ENCODE measurements at places on chromosomes 11 and 22.

DNA sequence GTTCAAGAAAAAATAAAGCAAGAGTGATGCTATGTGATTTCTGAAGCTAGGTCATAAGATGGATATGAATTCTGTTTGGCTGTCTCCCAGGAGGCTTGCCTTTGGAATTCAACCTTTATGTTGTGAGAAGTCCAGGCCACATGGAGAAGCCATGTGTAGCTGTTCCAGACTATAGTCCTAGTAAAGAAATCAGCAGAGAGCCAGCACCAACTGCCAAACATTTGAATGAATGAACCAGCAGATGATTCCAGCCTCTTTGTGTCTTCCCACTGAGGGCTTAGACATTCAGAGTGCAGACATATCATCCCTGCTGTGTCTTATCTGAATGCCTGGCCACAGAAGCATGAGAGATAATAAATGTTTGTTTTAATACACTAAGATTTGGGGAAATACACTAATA, 1150.6 kb downstream of the DLG2 start:
- no peak for DNase-seq

DNA sequence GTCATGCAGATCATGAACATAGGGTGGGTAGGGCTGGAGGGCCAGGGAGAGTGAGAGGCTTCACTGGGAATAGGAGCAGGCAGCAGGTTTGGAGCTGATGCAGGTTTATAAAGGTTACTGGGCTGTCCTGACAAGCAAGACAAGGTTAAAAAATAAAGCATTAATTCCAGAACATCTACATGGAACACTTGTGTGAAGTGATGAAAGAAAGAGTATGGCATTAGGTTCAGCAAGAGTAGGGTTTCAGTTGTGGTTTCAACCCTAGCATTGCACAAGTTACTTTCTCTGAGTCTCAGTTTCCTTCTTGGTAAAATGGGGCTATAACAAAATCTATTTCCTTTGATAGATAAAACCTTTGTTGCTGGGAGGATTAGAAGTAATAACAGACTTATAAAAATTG, 114.6 kb upstream of the SESN3 start:
- DNase-seq, result peak; percentile 61

GRCh38 chr11:121582296-121582695, 129.5 kb upstream of the SORL1-AS1 start:
- peak; percentile 60 for DNase-seq

- DNase-seq, result peak; percentile 78
Observed at GRCh38 chr11:61353131-61354067, 8.3 kb downstream of the CYB561A3 start.

- peak; percentile 72 for DNase-seq
Observed at GRCh38 chr11:63829823-63830489, 9.0 kb upstream of the MARK2 start.

GRCh38 chr22:20092477-20092854, 12.4 kb downstream of the DGCR8 start:
- no peak for DNase-seq

- no peak for DNase-seq
Observed at GRCh38 chr22:44392446-44392921, 79.7 kb upstream of the SHISAL1 start.

GRCh38 chr22:26734339-26735018, 77.1 kb downstream of the MIAT start:
- DNase-seq, result no peak

DNA sequence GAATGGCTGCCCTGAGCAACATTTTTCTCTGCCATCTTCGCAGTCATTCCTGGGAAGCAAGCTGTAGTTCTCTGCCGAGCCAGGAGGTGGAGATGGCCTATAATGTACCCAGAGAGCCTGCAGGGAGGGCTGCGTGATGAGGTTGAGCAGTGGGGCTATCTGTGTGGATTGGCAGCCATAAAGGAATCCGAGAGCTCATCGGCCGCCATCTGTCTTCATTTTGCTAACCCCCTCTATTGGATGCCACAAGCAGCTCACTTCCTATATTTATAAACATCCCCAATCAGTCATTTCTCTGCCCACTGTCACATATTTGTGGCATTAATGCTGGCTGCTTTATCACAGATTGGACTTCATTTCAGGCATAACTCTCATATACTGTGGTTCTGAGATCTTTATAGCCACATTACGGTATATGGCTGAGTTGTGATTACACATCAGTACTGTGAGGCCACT, 209.5 kb downstream of the NTM start:
- DNase-seq, result peak; percentile 16

GRCh38 chr11:126072141-126072741, 9.6 kb upstream of the CDON start:
- DNase-seq, result no peak

GRCh38 chr22:26023104-26023775, 146.0 kb upstream of the SEZ6L start:
- DNase-seq, result no peak

- DNase-seq, result peak; percentile 53
Observed at GRCh38 chr11:64729851-64730382, 6.9 kb upstream of the NRXN2 start.

DNA sequence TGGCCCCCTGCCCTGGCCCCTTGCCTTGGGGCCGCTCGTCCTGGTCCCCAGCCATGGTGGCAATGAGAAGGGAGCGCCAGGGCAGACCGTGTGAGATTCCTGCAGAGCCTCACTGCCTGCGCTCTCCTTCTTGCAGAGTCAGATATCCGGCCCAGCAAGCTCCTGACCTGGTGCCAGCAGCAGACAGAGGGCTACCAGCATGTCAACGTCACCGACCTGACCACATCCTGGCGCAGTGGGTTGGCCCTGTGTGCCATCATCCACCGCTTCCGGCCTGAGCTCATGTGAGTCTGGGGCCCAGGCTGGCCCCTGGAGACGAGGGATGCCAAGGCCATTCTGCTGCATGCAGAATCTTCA, 114.1 kb downstream of the MICAL2 start:
- DNase-seq, result peak; percentile 98

DNA sequence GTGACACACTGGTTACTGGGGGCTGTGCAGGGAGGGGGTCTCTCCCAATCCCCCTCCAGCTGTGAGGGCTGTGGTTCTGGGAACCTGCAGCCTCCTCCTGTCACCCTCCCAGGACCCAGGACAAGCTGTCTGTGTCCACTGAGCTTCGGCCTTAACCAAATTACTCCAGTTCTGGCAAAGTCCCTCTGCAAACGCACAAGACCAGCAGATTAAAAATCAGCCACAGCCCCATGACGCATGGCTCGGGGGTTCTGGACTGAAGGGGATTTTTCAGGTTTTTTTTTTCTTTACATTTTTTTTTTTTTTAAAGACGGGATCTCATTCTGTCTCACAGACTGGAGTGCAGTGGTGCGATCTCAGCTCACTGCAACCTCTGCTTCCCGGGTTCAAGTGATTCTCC, 32.2 kb upstream of the A4GALT start:
- DNase-seq, result no peak

DNA sequence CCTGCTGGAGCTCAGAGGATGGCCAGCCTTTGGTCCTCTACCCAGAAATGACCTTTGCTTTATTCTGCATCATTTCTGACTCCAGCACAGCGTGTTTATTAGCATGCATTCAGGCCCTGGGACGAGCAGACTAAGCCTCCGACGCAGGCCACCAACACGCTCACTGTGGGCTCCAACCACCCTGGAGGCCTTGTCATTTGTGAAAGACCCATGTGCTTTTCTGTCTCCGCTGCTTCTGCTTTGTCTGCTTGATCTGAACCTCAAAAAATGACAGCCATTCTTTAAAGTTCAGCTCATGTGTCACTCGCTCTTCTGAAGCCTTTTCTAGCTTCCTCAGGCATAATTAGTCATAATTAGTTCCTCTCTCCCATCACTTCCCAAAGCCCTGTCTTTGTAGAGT, 109.1 kb upstream of the TIMP3 start:
- DNase-seq, result no peak

DNA sequence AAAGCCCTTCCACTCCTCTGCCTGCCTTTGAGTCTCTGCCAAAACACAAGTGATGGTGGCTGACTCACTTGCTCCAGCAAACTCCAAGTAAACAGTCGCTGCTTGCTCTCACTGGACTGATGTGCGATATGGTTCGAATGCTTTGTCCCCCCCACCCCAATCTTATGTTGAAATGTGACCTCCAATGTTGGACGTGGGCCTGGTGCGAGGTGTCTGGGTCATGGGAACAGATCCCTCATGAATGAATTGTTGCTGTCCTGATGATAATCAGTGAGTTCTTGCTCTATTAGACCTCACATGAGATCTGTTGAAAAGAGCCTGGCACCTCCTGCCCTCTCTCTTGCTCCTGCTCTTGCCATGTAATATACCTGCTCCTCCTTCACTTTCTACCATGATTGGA, 747.9 kb downstream of the OPCML start:
- DNase-seq, result no peak

DNA sequence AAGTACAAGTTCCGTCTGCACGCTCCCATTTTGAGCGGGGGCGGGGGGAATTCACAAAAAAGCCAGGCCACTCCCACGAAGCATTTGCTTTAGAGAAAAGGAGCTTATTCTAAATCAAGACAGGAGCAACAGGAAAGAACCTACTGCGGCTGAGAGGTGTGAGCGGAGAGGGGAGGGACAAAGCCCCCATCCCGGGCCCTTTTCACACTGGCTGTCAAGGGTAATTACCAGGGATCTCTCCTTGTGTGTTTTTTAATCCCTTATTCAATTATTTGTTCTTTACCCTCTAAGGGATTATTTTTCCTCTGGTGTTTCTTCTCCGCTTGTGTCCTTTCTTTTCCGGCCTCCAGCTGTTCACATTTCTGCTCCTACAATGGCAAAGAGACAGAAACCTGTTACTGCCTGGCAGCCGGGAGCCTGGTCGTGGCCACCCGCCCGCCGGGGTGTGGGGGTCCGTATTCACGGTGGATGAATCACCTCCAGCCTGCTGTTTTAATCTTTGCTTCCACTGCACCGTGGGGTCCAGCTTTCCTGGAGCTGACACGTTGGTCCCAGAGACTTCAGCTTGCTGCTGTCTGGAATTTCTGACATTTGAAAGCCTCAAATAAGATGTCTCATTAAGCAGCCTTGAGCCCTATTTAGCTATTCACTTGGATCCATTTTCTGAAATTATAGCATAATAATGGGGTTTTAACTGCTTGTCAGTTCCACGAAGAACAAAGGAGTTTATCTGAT, 61.4 kb upstream of the FADD start:
- DNase-seq, result no peak

DNA sequence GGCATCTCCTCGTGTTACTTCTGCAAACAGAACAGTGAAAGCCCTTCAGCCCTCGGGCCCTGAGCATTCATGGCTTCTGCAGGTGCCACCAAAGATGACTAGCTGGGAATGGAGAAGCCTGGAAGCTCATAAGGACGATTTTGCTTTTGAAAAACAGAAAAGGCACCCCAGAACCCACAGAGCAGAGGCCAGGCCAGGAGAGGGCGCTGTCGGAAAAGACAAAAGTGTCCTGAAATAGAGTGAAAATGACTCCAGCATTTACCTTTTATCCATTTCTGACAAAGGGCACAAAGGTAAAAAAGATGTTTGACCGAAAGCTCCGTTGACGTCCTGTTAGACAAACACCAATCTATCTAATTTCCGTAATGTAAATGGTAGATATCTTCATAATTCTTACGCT, 37.6 kb downstream of the ZNF195 start:
- DNase-seq, result peak; percentile 71

- no peak for DNase-seq
Observed at GRCh38 chr11:59575505-59575904, 40.1 kb downstream of the OSBP start.

- DNase-seq, result no peak
Observed at GRCh38 chr22:24180316-24181087, 785 bp upstream of the SUSD2 start.

DNA sequence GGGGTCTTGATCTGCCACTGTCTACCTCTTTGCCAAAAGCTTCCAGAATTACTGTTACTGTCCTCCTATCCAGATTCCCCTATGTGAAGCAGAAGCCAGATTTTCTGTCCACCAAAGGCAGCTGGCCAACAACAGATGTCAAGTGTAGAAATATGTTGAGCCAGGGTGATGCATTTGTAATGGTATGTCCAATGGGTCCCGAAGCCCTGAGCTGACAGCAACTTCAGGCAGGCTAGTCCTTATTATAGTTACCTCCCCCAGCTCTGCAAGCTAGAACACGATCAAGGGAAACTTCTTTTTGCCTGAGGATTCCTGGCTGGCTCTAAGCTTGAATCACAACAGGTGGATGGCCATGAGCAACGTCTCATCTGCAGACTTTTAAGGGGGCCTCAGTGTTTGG, 10.2 kb downstream of the PAMR1 start:
- DNase-seq, result no peak

- DNase-seq, result no peak
Observed at GRCh38 chr11:5368502-5369043, 15.0 kb upstream of the OR51M1 start.

GRCh38 chr22:40764763-40765441, 54.2 kb downstream of the SLC25A17 start:
- no peak for DNase-seq

GRCh38 chr11:28383456-28383855, 275.3 kb downstream of the METTL15 start:
- DNase-seq, result no peak

DNA sequence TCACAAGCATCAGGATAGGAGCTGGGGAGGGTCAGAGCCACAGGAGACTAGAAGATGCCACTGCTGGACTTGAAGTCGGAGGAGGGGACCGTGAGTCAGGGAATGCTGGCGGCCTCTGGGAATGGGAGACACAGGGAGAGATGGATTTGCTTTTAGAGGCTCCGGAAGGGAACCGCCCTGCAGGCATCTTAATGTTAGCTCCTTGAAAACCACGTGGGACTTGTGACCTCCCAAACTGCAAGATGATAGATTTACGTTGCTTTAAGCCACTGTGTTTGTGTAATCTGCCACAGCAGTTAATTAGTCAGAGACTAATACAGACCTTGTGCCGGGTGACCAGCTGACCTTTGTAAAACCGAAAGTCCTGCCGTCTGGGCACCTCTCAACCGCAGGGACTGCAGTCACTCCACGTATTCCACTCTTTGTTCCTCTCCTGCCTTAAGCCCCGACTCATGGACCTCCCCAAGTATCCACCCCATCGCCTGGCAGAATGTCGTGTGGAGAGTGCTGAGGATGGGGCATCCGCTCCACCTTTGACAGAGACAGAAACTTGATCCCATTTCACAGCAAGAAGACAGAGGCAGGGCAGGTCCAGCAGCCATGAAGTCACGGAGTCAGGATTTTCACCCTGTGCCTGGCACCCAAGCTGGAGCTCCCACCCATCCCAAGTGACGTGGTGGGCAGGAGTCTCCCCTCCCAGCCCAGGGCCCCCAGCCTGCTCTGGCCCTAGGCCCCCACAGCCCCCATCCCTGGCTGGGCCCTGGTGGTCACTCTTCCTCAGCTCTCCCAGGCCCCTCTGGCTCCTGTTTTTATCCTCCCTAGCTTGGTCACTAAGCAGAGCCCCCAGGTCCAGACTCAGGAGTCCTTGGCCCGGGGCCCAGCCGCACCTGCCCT, 19.4 kb upstream of the CTSD start:
- DNase-seq, result peak; percentile 63

- no peak for DNase-seq
Observed at GRCh38 chr11:88178191-88178590, 2.9 kb upstream of the RAB38 start.
